NCI-H2107 (cell line): ENCODE measurements at places on chromosomes 5 and 9.

DNA sequence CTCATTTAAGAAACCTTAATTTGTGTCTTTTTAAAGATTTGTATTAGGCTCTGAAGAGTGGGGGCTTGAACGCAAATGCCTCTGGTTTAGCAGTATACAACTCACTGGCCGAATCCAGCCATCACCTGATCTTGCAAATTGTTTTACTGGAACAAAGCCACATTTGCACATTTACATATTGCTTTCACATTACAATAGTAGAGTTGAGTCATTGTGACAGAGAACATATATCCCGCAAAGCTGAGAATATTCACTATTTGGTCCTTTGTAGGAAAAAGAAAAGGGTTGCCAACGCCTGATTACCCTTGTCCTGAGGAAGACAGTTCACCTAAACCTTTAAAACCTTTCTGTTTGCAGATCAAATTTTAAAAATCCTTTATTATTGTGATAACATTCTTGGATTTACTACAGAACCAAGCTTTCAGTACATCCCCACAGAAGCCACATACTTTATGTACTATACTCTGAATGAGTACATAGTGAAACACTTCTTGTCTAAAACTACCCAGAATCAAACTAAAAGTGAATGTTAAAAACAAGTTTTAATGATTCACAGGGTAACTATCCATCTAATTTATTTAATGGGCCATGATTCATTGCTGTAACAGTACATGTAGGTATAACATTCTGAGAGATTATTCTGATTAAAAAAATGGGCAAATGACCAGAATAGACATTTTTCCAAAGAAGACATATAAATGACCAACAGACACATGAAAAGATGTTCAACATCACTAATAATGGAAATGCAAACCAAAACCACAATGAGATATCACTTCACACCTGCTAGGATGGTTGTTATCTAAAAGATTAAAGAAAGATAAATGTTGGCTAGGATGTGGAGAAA lies 161.0 kb downstream of the SLC25A46 start:
- DNase-seq, result no peak

- no peak for DNase-seq
Measured at GRCh38 chr5:30436691-30437090, 756.8 kb upstream of the CDH6 start.

- no peak for DNase-seq
Measured at GRCh38 chr5:68419637-68420452, 204.3 kb downstream of the PIK3R1 start.

- peak; percentile 79 for DNase-seq
Measured at GRCh38 chr5:8184455-8185063, 315.6 kb downstream of the MTRR start.

- no peak for DNase-seq
Measured at GRCh38 chr9:89999534-90000370, 394.9 kb downstream of the GADD45G start.

DNA sequence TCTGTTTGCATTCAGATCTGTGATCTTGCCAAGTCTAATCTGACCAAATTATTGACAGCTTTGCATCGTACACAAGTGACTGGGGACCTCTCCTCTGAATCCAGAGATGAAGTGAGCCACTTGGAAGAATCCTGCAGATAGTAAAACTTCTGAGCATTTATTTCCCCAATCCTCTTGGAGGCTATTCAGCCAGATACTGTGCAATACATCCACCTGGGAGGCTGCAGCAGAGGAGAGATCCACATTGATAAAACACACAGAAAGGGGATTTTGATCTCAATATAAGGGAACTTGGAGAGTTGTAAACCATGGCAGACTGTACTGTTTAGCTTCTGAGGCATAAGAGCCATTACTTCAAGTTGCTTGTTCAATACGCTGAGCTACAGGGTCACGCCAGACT lies 654.6 kb downstream of the MTRR start:
- DNase-seq, result no peak

DNA sequence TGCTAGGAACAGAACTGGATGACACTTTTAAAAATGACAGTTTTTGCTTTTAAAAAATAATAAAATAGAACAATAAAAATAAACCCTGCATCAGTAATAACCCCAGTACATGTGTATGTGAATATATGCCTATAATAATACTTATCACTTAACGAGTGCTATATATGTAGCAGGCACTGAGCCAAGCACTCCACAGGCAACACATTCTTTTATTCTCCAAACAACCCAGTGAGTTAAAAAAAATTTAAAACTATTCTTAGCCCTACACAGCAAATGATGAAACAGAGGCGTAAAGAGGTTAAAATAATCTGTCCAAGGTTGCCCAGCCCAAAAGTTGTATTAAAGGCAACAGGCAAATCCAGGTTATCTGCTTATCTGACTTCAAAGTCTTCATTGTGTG lies 124.5 kb upstream of the SMIM23 start:
- DNase-seq, result no peak

- no peak for DNase-seq
Measured at GRCh38 chr9:114921171-114921570, 9.2 kb downstream of the TNFSF8 start.

DNA sequence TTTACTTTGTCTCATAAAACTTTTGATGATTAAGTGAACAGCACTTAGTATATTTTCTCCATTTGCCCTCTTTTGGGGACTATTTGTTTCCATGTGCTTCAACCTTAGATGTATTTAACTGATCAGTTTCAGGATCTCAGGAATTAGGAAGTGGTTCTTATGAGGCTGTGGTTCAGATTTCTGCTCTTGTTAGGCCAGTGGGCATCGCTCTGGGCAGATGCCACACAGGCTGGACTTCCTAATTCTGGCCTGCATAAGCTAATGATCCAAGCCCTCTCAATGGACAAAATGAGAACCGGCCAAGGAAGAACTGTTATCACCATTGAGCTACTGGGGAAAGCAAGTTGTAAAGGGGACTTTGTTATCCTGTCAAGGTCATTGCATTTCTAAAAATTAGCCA lies 6.9 kb downstream of the ARHGAP26 start:
- DNase-seq, result no peak

- peak; percentile 70 for DNase-seq
Measured at GRCh38 chr9:111955048-111955447, 58.4 kb downstream of the UGCG start.

- no peak for DNase-seq
Measured at GRCh38 chr9:130287736-130288135, 22.2 kb downstream of the HMCN2 start.

GRCh38 chr5:72281764-72282499 lies 38.1 kb downstream of the MRPS27 start:
- DNase-seq, result no peak

DNA sequence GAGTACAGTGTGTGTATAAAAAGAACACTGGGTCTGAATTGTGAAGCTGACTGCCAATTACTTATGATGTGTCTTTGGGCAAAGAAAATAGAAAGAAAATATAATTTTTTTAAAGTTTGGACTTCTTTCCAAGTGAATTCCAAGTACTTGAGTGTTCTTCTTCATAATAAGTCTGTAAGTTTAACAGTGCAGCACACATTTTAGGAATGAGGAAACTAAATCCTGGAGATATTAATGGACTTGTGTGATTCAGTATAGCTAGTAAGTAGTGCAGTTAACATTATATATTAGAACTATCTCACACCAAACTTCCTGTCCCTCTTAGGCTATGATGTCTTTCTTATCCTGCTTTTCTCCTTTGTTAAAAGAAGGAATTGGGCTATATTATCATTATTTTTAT lies 1953.8 kb downstream of the MAT2B start:
- DNase-seq, result no peak

DNA sequence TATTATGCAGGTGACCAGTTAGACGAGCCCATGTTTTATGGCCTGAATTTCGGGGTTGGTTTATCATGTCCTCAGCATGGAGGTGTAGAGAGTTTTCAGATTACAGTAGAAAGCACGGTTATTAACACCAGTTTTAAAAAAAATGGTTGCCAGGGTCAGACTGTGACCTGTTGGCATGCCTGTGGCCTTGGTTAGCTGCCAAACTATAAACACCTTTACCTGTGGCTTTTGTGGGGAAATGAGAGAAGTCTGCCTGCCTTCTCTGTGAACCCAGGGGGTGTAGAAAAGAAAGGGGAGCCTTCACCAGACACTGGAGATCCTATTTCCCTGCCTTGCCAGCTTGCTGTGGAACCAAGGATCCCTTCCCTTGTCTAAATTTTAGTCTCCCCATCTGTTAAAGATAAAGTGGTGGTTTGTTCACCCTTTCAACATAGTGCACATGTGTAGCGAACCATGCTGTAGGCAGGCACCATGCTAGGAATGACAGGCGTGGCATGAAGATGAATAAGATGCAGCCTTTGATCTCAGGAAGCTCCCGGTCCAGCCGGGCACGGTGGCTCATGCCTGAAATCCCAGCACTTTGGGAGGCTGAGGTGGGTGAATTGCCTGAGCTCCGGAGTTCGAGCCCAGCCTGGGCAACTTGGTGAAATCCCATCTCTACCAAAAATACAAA lies 6.1 kb upstream of the PHF19 start:
- DNase-seq, result no peak

DNA sequence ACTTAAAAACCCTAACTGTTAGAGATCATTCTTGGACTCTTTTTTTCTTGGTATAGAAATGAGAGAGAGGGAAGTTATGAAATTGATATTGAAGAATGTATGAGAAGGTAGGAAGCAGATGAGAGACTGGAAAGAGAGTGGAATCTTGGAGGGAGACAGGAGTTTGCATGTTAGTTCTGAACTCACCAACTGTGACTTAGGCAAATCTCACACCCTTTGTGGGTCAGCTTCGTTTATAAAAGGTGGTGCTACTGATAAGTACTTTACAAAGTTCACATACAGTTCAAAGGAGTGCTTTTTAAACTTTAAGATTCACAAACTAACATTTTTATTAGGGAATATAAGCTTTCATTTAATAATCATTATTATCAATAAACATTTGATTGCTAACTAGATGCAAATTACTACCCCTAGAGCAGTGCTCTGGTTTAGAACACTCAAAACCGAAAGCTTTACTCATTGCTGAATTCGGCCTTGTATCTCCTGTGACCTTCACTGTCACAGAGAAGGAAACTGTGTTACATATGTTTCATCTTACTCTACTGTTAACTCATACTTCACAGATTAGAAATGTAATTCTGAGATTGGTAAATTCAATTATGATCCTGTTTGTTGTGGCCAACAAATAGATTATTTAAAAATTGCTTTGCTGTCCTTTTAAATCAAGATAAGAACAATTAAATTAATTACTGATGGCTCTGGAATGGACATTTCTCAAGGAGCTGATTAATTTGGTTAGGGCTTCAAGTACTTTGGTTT lies 143.2 kb downstream of the RMI1 start:
- DNase-seq, result no peak

DNA sequence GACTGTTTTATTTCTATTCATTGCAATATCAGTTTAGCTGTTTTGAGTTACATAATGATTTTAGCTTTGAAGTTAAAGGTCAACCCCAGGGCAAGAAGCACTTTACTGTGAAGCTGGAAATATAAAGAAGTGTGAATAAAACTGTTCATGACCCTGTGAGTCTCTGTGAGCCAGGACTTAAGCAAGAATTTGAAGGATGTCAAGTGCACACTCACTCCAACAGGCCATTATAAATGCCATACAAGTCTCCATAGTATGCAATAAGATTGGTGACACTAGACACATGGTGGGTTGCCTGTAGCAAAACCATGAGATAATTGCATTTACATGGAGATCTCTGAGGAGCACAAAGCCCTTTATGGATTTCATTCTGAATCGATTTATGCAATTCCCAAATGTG lies 318.7 kb upstream of the ITGA1 start:
- DNase-seq, result no peak

GRCh38 chr5:172717481-172718195 lies 53.4 kb downstream of the DUSP1 start:
- no peak for DNase-seq

DNA sequence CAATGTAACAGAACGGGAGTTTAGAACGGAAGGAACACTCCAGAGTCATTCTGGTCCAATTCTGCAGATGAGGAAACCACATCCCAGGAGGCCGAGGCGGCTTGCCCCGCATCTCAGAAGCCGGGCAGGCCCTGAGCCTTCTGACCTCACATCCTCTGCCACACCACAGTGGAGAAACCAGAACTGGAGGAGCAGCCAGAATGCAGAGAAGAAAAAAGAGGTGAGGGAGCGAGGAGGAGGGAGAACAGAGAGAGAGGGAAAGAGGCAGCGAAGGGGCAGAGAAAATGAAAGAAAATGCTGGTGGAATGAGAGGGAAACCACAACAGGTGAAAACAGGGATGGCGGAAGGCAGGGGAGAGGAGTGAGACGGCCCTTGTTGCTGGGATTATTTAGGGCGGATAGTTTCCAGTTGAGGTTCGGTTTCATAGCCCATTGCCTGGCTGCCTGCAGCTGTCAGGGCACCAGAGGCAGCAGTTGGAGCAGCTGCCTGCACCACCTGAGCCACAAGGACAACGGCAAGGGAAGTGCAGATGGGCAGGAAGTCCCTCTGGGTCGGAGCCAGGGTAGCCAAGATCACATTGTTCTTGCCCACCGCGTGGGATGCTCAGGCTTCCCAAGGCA lies at the start of gene HMHB1:
Gene HMHB1, plus strand, starts transcription at position 77 of the 621 bp plus-strand sequence.
- no peak for DNase-seq

GRCh38 chr5:90865180-90865579 lies 306.6 kb downstream of the ADGRV1 start:
- DNase-seq, result no peak

DNA sequence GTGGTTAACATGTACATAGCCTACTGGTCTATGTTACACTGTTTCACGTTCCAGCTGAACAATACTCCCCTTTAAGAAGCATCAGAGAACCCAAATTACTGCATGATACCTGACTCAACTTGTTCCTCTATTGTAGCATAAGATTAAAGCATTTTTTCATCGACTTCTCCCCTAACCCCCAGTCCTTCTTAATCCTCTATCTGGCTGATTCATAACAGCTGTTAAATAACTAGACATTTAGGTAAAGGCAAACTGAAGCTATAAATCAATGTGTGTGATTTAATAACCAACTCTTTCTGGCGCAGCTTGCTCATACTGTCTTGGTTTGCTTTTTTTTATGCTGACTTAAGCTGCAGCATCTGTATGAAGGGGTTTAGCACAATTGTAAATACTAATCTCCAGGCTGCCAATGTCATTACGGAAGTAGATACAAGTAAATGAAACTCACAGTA lies 94.2 kb upstream of the MTAP start:
- DNase-seq, result no peak

DNA sequence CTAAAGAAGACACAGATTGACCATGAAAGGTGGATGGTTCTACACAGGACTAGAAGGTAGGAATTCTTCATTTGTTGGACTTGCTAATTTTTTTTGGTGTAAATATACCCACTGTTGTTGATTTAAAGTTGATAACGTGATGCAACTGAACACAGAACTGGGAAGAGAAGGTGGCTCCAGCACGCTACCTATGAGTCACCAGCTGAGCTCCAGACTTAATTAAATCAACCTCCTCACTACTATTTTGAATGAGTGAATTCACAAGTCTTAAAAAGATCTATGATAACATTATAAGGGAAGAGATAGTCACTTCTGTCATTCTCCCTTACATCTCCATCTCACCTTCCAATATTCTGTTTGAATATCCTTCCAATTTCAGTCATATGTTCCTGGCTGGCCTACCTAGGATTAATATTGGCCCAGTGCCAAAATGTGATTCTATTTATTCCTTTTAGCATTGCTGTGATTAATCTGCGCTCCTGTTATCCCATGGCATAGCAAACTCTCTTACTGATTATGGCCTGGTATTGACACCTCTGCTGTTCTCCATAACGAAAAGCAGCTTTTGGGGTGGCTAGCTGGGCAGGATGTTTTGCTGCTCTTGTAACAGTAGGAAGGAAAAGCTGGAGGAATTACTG lies 135.9 kb upstream of the CCDC152 start:
- DNase-seq, result no peak
